AG08395 (cell line): ENCODE measurements at places on chromosomes 1 and 21.

GRCh38 chr1:61397935-61398334, 315.6 kb downstream of the NFIA start:
- DNase-seq, result no peak

DNA sequence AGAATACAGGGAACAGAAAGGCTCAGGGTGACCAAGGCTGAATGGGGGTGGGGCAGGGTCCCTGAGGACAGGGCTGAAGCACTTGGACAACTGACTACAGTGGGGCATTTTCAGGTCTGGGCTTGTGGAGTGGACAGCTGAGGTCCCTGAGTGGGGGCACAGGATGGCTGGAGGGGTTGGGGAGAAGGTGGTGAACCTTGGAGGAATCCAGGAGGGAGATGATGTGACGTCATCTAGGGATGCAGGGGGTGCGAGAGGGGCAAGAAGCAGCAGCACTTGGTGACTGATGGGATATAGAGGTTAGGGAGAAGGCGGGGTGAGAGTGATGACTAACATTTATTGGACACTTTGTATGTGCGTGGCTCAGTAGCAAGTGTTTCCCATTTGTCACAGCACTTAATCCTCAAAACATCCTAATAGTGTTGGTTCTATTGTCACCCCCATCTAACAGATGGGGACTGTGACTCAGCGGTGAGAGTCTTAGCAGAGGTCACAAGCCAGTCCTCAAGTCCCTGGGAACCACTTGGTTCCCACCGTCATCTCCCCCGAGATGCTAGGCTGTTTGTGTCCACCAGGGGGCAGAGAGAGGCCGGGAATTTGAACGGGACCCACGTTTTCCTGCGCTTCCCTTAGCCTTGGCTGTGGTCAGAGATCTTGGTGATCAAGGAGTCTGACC, 27.9 kb upstream of the BMP8B start:
- DNase-seq, result peak; percentile 88

DNA sequence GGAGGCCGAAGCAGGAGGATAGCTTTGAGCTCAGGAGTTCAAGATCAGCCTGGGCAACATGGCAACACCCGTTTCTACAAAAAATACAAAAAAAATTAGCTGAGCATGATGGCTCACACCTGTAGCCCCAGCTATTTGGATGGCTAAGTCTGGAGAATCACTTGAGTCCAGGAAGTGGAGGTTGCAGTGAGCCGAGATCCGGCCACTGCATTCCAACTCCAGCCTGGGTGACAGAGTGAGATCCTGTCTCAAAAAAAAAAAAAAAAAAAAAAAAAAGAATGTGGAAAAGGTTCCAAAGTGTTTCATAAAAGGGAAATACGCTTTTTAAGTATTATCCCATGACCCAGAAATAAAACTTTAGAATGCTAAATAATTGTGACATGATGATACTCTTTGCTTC, 8.0 kb downstream of the S1PR1 start:
- DNase-seq, result no peak

- DNase-seq, result peak; percentile 6
Measured at GRCh38 chr1:221169447-221169889, 290.2 kb downstream of the HLX start.

DNA sequence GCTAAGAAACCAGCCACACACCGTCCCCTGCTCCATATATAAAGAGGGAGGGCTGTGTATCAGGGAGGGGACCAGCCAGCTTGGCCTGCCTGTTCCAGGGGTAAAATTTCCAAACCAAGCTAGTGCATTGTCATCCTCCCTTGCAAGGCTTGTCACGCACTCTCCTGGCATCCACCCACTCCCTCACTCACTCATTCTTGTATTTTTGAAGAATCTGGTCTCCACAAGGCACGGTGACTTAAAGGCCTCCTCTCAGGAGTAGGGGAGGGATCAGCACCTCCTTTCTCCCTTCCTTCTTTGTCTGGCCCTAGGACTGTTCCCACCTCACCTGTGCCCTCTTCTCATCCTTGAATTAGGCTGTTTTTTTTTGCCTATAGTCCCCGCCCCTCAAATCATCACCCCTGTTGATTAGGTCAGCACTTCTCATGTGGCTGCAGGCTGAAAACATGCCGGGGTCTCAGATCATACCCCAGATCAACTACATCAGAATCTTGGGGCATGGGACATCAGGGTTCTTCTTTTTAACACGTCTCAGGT, 5.0 kb downstream of the ABCA4 start:
- peak; percentile 74 for DNase-seq

DNA sequence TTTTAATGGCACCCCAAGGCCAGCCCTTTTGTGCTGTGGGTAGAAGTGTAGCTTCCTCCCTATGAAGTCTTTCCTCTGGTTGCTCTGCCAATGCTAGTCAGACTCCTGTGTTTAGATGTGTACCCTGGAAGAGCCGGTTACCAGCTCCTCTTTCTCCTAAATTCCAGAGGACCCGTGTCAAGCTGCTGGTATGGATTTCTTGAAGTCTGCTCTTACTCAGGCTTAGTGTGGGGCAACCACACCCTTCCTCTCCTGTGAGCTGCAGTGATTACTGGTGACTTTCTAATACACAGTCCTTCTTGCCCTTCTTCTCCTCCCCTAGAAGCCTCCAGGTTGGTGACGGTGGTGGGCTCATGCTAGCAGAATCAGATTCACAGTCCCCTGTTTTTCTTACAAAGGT, 74.1 kb upstream of the AKT3 start:
- peak; percentile 77 for DNase-seq

GRCh38 chr1:220631238-220631815, 58.8 kb upstream of the C1orf115 start:
- no peak for DNase-seq

- no peak for DNase-seq
Measured at GRCh38 chr1:222290866-222291265, 257.0 kb downstream of the HHIPL2 start.

GRCh38 chr1:56491441-56491840, 87.9 kb downstream of the PLPP3 start:
- peak; percentile 35 for DNase-seq

DNA sequence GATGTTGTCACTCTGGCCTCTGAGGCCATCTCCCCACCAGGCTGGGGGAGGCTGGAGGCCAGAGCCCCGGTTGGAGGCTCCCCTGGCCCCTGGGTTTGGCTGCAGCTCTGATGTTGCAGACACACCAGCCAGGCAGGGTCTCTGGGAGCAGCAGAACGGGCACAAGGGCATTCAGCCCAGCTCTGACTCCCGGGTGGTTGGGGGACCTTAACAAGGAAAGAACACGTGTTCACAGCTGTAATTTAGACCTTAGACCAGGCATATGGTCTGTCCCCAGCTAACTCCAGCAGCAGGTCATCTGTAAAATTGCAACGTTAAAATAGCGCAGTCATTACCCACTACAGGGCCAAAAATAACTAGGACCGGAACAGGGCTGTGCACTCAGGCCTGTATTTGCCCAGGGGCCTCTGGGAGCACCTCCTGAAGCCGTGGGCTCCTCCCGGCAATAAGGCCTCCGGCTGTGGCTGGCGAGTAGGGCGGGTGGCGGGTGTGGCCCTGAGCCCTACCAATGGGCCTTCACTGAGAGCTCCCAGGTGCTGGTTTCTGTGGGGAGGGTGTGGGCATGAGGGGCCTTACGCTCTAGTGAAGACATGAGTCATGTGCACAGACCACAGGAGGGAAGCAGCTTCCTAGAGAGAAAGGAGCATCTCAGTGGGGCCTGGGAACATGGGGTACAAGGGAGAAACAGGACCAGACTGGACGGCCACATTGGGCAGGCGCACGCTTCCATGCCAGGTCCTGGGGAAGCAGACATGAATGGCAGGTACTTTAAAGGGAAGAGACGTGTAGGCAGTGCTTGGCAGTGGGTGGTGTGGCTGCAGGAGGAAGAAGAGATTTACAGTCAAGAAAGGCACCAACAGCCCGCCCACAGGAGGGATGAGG, 6.1 kb downstream of the LDLRAP1 start:
- no peak for DNase-seq

DNA sequence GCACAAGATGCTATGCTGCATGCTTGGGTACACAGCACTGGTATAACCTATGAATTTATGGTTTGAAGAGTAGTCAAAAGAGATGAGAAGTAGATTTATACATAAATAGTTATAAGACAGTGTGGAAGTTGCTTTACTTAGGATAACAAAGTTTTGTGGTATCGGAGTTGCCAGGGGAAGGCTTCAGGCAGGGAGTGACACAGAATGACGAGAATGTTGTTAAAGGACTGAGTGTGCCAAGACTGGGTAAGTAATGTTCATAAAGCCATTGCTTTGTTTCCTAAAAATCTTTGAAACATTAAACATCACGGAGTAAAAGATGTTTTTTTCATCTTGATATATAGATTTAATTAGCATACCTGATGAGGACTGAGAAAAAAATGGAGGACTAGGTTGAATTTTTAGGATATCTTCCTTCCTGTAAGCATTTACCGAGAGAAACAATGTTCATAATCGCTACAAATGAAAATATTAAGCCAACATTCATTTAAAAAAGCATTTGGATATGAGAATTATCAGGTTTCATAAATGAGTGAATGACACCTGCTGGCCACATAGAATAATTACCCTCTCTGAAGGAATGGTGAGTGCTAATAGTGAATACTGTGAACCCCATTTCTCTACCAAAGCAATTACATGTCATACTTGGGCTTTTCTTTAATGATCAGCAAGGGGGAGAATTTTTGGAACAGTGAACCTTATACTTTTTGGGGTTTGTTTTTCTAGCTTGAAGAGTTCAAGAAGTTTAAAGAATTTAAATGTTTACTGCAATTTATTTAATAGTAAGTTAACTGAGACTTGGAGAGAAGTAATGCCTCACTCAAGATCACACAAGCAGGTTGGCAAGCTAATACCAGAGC, 28.4 kb downstream of the EXTL2 start:
- peak; percentile 47 for DNase-seq

GRCh38 chr1:95640746-95641145, 406.7 kb downstream of the RWDD3 start:
- no peak for DNase-seq

- DNase-seq, result no peak
Measured at GRCh38 chr1:225899044-225899925, 10.3 kb upstream of the LEFTY1 start.
